ENCODE measurements at places on chromosomes 13 and 19. TPM values are rescaled to one million over a fixed set of nuclear protein-coding genes. Genes with fewer than 3 reads are reported as not detected.

CEACAM20 gene
- polyA plus RNA-seq, result not detected

- DNase-seq, result peak; percentile 86
Measured at GRCh38 chr13:37216331-37216730, 110.9 kb upstream of the CSNK1A1L start.

CDX2 gene
- polyA plus RNA-seq, result not detected

GRCh38 chr13:114066956-114067355 lies 65.5 kb downstream of the RASA3 start:
- DNase-seq, result no peak

IRGC gene
- not detected for polyA plus RNA-seq

- no peak for DNase-seq
Measured at GRCh38 chr13:98405107-98405571, 171.8 kb downstream of the STK24 start.

ZNF536 gene
- 2.3 TPM for polyA plus RNA-seq

GRCh38 chr19:3335431-3336350 lies 30.7 kb upstream of the NFIC start:
- DNase-seq, result no peak

- DNase-seq, result no peak
Measured at GRCh38 chr13:28488376-28489005, 6.4 kb downstream of the FLT1 start.

GRCh38 chr19:55099557-55100506 lies 17.6 kb downstream of the PPP1R12C start:
- no peak for DNase-seq

DNA sequence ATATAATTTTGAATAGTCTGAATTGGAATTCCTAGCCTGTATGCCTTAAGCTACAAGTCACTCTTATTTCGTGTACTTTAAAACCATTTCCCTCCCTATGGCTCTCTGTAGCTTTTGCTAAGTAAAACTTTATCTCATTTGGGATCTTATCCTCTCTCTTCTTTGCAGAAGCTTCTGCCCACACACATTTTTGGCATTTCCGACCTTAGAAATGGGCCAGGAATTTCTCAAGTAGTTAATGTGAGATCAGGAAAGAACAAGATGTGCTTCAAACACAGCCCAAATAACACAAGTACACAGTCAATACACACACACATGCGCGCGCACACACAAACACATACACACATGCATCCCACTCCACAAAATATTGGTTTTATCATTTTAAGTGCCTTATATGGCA lies 931.0 kb upstream of the MIR17HG start:
- DNase-seq, result no peak

KLF12 gene
- 24.1 TPM for polyA plus RNA-seq

EML2 gene
- polyA plus RNA-seq, result 8.3 TPM

- DNase-seq, result no peak
Measured at GRCh38 chr19:42153672-42154433, 21.6 kb upstream of the POU2F2 start.

- no peak for DNase-seq
Measured at GRCh38 chr19:17323964-17324332, 10.7 kb downstream of the ANO8 start.

DNA sequence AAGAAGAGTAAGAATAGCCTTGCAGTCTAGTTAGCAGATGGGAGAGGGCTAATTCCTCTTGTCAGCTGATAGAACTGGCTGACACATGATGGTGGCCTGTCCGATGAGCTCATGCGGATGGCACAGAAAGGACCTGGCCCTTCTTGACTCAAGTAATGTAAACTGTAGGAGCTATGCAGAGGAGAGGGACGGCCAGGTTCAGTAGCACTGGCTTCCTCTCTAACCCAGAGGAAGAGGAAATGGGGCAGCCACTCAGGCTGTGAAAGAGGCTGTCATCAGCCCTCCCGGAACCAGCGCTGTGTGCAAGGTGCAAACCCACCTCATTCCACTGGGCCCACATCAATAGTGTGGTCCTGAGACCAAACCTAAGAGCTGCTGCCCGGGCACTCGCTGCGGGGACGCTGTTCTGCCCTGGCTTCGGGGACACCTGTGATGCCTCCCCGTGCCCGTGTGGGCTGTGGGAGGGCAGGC lies 30.8 kb upstream of the USE1 start:
- DNase-seq, result no peak

DNA sequence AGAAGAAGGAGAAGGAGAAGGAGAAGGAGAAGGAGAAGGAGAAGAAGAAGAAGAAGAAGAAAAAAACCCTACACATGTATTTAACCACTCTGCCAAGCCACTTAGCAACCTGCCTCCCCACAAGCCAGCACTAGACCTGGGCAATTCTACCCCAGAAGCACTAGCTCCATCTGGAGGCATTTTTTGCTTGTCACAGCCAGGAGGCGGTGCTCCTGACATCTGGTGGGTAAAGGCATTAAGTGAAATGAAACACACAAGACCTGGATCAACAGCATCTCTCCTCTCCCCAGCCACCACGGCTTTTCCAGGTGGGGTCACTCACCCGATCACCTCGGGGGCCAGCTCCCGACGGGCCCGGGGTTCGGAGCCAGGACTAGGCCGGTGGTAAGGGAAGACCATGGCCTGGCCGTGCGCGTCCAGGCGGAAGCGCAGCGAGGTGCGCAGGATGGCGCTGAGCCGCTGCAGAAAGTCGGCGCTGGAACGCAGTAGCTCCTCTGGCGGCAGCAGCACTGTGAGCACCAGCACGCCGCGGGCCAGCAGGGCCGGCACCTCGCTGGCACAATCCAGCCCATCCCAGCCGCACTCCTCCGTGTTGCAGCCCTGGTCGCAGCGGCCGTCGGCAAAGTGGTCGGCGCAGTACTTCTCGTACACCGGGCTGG lies 26.9 kb downstream of the NOTCH3 start:
- no peak for DNase-seq

DNA sequence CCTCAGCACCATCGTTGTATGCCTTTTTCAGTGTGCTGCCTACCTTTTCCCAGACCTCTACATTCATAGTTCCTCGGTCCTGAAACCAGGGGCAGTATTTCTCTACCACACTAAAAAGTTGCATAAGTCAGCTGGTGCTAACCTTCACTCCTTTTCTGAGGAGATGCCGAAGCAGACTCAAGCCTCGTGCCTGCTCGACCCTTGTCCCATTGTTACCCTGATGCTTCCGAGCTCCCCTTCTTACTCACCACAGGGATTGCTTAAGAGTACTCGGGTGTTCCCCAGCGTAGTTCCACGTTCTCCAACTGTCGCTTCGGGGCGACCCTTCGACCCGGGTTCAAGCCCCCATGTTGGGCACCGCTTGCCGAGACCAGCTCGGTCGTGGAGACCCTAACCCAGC lies 19.0 kb upstream of the IL17D start:
- DNase-seq, result no peak

Data from muscle of arm (tissue), 14 donors.